ENCODE measurements at places on chromosomes 12 and 14.

DNA sequence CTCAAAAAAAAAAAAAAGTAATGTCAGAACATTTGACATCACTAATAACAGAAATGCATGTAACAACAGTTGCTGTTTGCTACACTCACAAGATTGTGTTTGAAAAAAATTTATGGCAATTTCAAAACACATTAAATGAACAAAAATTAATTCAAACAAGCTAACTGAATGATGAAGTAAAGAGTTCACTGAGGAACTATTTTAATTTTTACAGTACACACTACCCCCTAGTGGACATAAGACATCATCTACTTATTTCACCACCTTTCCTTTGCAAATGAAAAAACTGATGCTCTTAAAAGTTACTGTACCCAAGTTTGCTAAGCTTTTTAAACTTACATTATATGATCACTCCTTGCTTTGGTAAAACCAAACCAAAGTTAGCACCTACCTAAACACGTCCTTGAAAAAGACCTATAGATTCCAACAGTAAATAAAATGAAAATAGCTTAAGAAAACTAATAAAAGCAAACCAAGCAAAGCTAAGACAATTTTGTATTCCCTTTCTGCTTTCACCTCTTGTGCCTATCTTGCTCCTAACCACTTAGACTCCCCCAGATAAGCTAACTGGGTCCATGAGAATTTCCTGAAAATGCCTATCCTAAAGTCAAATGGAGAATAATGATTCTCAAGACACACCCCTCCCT lies 22.2 kb downstream of the UBE2N start:
- peak; percentile 75 for DNase-seq

- peak; percentile 5 for DNase-seq
Measured at GRCh38 chr14:23695664-23695999, 59.5 kb downstream of the DHRS2 start.

- no peak for DNase-seq
Measured at GRCh38 chr12:131055093-131055465, 101.4 kb downstream of the ADGRD1 start.

- peak; percentile 27 for DNase-seq
Measured at GRCh38 chr12:107761502-107761904, 566 bp upstream of the PRDM4 start.

- DNase-seq = peak; percentile 82
Measured at GRCh38 chr12:30622509-30622908, 73.2 kb downstream of the IPO8 start.

- no peak for DNase-seq
Measured at GRCh38 chr14:101457301-101457935, 103.9 kb upstream of the DIO3 start.

- DNase-seq = peak; percentile 9
Measured at GRCh38 chr14:64508215-64508776, 3.7 kb downstream of the ZBTB1 start.

GRCh38 chr12:49553512-49554088 lies 14.3 kb downstream of the MCRS1 start:
- peak; percentile 33 for DNase-seq

- no peak for DNase-seq
Measured at GRCh38 chr12:11895421-11896078, 175.2 kb upstream of the BCL2L14 start.

- no peak for DNase-seq
Measured at GRCh38 chr12:53061404-53062010, 11.6 kb downstream of the TNS2 start.

- no peak for DNase-seq
Measured at GRCh38 chr14:73325063-73325462, 87.8 kb downstream of the PAPLN start.

GRCh38 chr12:84596266-84596665 lies 316.3 kb downstream of the SLC6A15 start:
- no peak for DNase-seq

DNA sequence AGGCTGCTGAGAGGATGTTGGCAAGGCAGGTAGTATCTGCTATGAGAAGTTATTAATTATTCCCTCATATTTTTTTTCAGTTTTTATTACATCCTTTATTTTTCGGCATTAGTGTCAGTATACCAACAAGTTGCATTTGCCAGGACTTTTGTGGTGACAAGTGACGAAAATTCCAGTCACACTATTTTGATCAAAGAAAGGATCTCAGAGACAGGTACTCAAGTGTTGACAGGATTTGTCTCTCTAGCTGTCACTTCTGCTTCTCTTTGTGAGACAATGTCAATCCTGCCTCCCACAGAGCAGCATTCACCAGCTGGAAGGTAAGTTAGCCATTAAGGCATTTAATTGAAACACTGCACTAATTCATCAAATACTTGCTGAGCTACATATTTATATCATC lies 18.0 kb upstream of the IFNG start:
- DNase-seq = no peak

GRCh38 chr12:132117558-132117875 lies 26.6 kb downstream of the DDX51 start:
- DNase-seq = no peak

GRCh38 chr14:61630399-61631044 lies 64.8 kb upstream of the HIF1A start:
- no peak for DNase-seq
